ENCODE measurements at places on chromosomes 5 and 9.

DNA sequence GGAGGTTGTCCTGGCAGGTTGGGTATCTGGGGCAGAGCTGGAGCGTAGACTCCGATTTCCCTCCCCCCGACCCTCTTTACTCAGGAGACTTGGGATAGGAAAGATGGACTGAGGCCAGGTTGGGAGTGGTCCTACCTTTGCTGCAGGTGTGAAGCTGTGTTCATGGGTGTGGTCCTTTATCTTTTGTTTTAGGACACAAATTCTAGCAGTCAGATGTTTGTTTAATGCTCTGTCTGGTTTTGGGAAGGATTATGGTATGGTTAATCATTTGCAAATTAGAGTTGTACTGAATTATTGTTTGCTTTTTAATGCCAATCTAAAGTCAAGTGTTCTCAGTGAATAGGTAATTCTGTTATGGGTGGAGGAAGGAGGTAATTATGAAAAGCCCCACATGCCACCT, 14.1 kb upstream of the FAM120AOS start:
- DNase-seq: no peak

DNA sequence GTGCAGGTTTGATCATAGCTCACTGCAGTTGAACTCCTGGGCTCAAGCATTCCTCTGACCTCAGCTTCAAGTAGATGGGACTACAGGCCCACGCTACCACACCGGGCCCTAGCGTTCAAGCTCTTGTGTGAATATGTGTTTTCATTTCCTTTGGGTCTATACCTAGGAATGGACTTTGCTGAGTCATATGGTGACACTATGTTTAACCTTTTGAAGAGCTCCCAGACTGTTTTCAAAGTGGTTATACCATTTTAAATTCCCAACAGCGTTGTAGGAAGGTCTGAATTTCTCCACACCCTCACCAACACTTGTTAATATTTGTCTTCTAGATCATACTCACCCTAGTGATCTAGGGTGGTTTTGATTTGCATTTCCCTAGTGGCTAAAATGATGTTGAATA, 33.5 kb downstream of the FAF2 start:
- DNase-seq: no peak

- peak; percentile 44 for DNase-seq
These were observed 1963.3 kb upstream of the CDH9 start for GRCh38 chr5:29001666-29002065.

GRCh38 chr5:180135128-180135955, 63.8 kb upstream of the RNF130 start:
- no peak for DNase-seq

DNA sequence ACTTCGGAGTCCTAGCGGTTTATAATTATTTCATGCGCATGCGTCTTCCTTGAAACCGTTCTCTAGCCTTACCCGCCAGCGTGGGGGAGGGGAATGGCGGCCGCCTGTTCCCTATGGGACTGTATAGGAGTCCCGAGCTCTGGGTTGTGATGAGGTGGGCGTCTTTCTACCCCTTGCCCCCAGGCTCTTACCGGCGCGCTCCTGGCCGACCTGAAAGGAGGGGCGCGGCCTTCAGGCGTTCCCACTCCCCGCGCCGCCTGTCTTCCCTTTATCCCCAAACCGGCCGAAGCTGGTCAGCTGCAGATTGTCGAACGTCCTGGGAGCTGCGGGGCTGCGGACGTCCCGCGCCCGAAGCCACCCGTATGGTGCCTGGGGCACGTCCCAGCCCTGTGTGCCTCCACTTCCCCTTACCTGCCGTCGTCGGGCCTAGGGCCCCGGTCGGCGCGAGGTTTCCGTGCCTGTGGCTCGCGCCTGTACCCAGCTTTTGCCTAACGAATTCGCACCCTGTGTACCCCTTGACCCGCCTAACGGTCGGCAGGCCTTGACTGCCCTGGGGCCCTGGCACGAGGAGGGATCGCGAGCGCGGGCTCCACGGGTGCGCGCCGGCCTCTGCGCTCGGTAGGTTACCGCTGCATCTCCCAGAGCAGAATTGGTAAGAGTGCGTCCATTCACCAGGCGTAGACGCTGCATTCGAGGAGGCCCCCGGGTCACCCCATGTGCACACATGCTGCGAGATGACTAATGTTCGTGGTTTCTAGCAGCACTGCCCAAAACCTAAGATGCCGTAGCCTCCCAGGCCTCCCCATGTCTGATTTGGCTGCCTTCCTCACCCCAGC, 653 bp upstream of the HNRNPH1 start:
- peak; percentile 86 for DNase-seq

GRCh38 chr9:93134740-93135444, 841 bp upstream of the NINJ1 start:
- no peak for DNase-seq

DNA sequence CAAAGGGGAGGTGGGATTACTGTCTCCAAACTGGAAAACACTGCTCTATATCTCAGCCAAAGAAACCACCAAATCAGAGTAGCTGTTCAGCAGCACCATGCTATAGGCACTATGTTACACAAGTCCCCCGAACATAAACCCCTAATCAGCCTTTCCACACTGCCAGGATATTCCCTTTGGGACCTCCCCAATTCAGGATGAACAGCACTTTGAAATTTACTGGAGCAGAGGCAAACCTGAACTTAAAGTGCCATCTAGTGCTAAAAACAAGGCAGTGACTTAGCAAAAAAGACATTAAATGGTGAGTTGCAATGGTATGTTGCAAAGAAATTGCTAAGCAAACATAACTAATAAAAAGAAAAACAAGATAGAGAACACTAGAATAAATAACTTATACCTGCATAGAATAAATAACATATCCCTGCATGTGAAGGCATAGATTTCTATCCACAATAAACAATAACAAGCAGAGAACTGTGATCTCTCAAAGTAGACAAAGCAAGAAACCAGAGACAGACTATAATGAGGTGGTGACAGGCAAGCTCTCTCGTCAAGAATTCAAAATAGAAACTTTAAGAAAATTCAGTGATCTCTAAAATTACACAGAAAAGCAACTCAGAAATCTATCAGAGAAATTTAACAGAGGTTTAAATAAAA, 584.4 kb upstream of the ACO1 start:
- peak; percentile 82 for DNase-seq

- no peak for DNase-seq
These were observed 50.5 kb upstream of the RNU6ATAC start for GRCh38 chr9:134214766-134215419.

- no peak for DNase-seq
These were observed 186.7 kb downstream of the C9orf50 start for GRCh38 chr9:129434187-129434586.

GRCh38 chr5:56088967-56089829, 94.4 kb upstream of the IL6ST start:
- no peak for DNase-seq

- no peak for DNase-seq
These were observed 92.4 kb downstream of the NFIB start for GRCh38 chr9:14221558-14221957.

DNA sequence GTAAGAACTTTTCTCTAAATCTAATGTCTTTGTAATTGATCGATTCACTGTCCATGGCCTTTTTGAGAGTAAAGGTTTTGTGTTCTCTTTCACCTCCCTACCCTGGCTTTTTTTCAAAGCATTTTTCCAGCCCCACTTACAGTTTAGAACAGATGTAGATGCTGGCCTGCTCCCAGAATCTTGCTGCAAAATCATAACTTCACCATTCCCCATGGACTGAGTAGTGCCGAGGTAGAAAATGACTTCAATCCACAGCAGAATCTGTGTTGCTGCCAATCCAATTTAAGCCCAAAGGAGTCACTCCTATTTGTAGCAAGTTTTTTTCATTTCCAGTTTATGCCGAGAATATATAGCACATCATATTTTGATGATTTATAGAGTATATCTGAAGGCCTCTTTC, 46.5 kb upstream of the CEMIP2 start:
- DNase-seq: no peak

GRCh38 chr5:908172-908571, 15.5 kb downstream of the TRIP13 start:
- DNase-seq: no peak

DNA sequence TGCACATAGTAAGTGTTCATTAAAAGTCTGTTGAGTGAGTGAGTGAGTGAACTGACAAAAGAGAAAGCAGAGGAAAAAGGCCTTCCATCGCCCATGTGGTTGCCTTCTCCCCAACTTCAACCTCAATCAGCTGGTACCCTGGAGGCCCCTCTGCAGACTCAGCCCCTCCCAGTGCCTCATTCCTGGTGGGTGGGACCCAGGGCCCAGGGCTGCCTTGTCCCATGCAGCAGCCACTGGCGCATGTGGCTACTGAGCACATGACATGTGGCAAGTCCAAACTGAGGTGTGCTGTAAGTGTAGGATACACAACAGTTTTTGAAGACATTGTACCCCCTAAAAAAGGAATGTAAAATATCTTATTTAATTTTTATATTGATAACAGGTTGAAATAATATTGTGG, 29.6 kb downstream of the NDUFA8 start:
- no peak for DNase-seq

DNA sequence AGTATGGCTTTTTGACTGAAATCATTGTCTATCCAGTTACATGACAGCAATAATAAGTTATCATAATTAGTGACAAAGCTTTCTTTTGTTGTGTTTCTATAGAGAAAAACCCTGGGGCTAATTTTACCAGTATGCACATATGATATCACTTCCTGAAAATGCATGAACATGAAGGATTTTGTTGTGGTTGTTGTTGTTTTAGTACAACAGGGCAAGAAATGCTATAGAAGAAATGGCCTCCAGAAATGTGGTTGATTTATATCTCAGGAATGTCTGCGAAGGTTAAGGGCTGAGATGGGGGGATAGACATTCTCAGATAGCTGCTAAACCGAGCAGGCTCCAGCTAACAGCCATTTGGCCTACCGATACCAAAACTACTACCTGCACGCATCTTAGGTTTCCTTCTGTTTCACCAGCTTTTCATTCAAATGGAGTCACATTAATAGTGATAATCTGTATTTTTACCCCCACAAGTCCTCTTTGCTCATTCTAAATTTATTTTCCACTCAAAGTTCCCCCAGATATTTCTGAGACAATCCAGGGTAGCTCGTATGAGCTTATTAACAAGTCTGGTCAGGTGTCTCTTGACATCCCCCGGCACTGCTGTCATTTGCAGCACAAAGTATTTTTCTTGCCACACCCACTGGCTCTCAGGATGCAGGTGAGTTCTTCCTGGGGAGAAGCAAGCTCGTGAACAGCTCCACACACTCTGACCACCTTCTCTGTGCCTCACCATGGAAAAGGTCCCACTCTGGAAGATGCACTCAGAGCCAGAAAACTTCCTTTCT, 232.4 kb upstream of the GAS1 start:
- no peak for DNase-seq

GRCh38 chr5:160419458-160420330, 813 bp upstream of the SLU7 start:
- DNase-seq: peak; percentile 19

DNA sequence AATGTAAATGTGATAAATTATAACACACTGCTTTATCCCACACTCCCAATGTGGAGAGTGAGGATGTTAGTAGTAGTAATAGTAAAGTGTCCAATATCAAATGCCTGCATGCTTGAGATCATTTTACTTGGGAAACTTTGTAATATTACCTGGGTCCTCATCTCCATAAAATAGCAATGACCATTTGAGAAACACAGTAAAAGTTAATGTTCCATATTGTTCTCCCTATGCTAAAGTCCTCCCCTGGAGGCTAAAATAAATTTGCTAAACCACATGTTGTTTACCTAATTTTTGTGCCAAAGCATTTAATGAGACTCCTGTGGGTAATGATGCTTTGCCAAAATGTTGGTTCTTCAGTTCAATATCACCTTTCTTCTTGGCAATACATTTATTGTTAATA, 291.2 kb downstream of the CDH10 start:
- DNase-seq: no peak

- DNase-seq: no peak
These were observed 6.8 kb upstream of the SUSD3 start for GRCh38 chr9:93051680-93052089.

GRCh38 chr9:99274495-99274894, 52.4 kb downstream of the SEC61B start:
- DNase-seq: no peak

DNA sequence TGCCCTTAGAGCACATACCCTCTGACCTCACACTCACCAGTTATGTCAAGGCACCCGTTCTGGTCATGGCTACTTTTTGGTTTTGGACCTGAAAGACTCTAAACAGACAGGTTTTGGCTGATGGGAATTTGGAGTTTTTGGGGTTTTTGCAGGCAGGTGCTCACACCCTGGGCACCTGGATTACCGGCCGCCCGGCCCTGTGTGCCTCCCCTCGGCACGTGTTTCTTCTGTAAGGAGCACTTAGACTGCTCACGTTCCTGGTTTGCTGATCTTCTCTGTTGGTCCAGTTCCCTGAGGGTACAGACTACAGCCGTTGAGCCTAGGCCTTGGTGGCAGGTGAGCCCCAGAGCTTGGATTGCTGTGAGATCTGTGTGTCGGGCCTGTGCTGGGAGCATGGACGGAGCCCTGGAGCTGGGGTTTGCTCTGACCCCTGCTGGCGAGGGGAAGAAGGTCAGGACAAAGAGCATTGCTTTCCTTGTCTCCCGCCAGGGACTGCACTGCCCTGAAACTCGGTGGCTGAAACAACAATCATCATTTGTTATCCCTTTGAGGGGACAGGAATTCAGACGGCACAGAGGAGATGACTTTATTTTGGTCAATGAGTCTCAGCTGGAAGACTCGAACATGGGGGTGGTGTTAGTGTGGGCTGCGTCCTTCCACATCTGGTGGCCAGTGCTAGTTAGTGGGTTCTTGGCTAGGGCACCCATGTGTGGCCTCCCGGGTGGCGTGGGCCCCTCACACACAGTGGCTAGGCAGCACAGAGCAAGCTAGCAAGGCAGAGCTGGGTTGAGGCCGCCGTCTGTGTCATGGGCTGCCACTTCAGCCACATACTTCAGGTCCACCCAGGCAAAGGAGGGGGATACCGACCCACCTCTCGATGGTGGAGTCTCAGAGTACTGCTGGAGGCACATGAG, 76.4 kb downstream of the EHMT1 start:
- peak; percentile 89 for DNase-seq

- DNase-seq: no peak
These were observed 1.3 kb downstream of the TNC start for GRCh38 chr9:115116421-115117284.

GRCh38 chr5:131254741-131255140, 9.1 kb upstream of the CDC42SE2 start:
- no peak for DNase-seq

- DNase-seq: no peak
These were observed 136.8 kb downstream of the TENT4A start for GRCh38 chr5:6850106-6850432.

DNA sequence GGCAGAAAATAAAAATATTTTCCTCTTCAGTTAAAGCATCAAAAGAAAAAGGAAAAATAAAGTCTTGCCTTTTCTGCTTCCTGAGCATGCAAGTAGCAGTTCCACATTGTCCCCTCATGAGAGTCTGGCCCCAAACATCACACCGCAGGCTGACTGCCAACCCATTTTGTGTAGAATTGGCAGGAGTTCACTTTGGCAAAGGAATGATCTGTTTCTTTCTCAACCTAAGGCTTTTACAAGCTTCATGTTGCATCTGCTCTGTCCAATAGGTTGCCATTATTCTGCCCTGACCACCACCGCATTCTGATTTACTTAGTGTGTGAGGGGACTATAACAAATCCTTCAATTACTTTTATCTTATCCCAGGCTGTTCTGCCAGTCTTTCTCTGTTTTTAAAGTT, 249.5 kb downstream of the ISL1 start:
- DNase-seq: no peak

GRCh38 chr5:168531987-168532864, 3.1 kb downstream of the FBLL1 start:
- DNase-seq: peak; percentile 45

- DNase-seq: no peak
These were observed 466.7 kb downstream of the ACTL7B start for GRCh38 chr9:108389056-108389455.

Data from GM23338 (cell line).